Stimulated activated CD4-positive, alpha-beta T cell treated with anti-CD3 and anti-CD28 coated beads, Interleukin-15, amount 100 ng/mL, for 1 hour (primary cell): ENCODE measurements at places on chromosomes 1 and 21.

- DNase-seq: no peak
These were observed 25.3 kb downstream of the CEP104 start for GRCh38 chr1:3831689-3832088.

DNA sequence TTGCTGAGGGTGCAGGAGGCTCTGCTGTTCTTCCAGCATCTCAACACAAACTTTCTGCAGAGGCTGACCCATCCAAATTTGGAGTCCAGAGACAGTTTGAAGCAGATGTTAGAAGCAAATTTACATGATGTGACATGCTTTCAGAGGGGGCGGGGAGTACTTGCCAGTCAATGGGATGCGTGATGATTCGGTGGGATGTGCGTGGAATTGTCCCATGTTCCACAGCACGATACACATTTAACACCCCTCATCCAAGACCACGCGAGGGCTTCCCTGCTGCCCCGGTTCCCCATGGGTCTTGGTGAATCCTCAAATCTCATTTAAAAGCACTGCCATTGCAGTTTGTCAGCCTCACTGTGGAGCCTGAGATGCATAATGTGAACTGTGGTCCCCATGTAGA, 78.6 kb upstream of the TLR5 start:
- no peak for DNase-seq

DNA sequence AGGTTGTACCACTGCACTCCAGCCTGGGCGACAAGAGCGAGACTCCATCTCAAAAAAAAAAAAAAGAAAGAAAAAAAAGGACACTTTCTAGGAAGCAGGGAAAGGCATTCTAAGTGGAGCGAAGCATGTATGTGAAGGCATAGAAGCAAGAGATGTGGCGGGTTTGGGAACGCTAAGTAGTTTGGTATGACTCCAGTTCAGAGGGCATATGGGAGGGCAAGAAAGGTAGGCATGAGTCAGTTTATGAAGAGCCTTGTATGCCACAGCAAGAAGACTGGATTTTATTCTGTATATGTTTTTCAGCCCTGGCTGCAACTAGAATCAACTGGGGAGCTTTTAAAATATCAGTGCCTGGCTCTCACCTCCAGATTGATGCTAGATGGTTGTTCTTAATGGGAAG, 4.4 kb upstream of the ELOVL1 start:
- no peak for DNase-seq

- no peak for DNase-seq
These were observed 19.5 kb downstream of the USP25 start for GRCh38 chr21:15749082-15749860.

DNA sequence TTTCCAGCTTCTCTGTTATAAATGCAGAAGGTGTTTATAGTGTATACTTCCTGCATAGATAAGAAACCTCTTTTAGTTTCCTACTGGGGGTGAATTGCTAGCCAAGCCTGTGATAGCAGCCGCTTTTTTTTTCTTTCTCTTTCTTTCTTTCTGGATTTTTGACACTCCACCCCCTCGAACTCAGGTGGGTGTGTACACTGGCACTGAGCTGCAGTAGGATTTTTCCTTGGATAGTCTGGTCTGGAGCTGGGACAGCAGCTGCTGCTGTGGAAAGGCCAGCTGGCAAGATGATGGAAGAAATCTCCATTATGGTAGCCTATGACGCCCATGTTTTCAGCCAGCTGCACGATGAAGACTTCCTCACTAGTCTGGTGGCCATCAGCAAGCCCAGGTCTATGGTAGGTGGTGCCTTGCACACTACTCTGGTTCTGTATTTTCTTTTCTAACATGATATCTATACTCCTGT, 122.5 kb upstream of the CACYBP start:
- DNase-seq: no peak

GRCh38 chr1:61638296-61638695, 86.6 kb downstream of the TM2D1 start:
- DNase-seq: no peak

DNA sequence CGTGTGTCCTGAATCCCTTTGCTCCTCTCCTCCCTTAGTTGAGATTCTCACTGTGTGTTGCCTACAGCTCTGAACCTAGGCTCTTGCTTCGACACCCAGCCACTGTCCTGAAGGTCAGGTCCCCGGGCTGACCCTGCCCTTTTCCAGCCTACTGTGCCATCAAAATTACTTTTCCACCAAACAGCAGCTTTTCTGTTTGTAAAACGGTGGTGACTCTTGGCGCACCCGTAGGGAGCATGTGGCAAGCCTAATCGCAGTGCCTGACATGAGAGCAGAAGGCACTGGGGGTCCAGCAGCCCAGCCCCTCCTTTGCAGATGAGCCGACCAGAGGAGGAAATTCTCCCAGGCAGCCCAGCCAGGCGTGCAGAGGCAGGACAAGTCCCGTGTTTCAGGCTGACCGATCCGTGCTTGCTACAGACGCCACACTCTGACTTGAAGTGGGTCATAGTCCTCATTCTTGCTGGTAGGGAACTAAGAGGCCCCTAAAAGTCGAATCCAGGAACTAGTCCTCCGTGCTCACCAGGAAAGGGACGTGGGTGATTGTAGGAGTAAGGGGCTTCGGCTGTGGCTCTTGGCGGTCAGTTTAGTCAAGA, 6.8 kb downstream of the GPR137B start:
- DNase-seq: no peak

DNA sequence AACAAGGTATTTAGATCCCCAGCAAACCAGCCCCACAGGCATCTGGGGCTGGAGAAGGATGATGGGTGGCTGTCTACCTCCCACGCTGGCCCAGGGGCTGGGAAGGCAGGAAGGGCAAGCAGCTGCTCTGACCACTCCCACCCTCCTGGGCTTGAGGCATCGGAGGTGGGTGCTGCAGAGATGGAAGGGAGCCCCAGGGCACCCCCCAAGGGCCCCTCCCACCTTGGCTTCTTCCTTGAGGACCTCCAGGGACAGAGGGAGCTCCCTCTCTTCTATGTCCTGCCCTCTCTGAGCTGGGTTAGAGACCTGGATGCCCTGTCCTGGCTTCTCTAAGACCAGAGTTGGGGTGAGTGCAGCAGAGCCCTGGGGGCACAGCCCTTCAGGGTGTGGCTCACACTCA, 3.1 kb downstream of the CD52 start:
- no peak for DNase-seq

DNA sequence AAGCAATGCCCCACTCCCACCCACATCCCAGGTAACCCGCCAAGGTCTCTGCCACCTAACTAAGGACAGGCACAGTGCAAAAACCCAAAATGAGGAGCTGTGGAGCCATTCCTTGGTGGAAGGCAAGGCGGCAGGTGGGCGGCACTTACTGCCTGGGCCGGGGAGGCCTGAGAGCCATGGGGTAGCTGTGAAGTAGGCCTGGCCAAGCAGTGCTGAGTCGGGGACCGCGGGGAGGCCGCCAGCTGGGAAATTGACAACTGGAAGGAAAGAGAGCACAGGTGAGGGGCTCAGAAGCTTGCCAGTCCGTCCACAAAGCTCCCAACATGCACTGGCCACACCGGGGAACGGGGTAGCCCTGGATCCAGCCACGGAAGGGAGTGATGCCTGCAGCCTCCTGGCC, 85.3 kb downstream of the NPHP4 start:
- no peak for DNase-seq

DNA sequence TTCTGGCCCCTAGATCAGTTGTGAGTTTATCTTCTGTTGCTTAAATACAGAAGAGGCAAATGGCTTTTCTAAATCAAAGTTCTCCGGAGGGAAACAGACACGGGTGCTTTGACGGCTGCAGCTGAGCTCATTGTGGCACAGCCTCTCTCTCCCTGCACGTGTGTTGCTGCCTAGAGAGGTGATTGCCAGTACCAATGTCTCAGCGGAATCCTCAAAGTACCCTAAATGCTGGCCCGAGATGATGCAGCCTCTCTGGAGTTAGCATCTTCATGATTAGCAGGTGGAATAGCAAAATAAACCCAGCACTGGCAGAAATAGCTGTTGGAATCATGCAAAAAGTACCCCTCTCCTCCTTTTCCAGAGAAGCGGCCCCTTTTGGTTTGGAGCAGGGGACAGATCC, 192.2 kb downstream of the PRDM2 start:
- DNase-seq: no peak

GRCh38 chr1:59520194-59520593, 223.3 kb downstream of the FGGY start:
- DNase-seq: no peak

DNA sequence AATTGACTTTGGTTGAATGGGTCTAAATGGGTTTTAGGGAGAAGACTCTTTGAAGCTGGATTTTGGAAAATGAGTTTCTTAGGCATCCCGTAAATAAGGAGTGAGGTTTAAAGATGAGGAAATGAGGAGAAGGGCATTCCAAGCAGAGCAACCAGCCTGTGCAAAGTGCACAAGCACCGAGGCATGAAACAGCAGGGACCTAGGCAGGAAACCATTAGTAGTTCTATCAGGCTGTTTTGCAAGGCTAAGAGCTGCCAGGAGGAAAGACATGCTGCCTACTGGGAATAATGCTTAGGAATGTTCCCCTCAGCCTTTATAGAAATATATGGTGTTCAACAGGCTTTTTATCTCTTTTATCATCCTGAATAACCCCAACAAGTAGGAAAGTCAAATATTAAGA, 153.1 kb upstream of the FGGY start:
- DNase-seq: no peak

GRCh38 chr1:205232945-205233397, 5.2 kb downstream of the TMCC2 start:
- DNase-seq: no peak

- no peak for DNase-seq
These were observed 22.9 kb downstream of the BCAS2 start for GRCh38 chr1:114558544-114558943.

DNA sequence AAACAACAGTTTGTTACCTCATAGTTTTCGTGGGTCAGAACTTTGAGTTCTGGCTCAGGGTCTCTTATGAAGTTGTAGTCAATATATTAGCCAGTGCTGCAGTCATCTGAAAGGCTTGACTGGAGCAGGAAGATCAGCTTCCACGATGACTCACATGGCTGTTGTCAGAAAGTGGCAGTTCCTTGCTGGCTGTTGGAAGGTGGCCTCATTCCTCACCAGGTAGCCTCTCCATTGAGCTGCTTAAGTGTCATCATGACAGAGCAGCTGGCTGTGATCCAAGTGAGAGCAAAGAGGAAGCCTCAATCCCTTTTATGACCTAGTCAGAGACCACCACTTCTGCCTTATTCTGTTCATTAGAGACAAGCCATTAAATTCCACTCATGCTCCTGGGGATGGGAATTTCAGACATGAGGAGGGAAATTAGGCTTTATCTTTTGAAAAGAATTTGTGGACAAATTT, 5.6 kb downstream of the OSBPL9 start:
- DNase-seq: no peak

DNA sequence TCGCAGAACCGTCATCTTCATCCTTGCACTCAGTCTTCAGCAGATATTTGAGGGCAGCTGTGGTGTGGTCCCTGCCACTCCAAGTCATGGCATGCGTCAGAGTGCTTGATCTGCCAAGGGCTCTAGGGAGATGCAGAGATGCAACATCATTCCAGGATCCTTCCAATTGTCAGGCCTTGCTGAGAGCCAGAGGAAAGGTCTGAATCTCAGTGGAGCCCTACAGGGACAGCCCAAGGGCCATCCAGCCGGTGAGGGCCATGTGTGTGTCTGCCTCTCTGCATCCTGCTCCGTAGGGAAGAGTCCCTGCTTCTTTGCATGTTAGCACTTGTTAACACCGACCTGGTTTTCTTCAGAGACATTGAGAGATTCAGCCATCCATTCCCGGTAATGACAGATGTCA, 17.6 kb downstream of the MAPKAPK2 start:
- DNase-seq: no peak

DNA sequence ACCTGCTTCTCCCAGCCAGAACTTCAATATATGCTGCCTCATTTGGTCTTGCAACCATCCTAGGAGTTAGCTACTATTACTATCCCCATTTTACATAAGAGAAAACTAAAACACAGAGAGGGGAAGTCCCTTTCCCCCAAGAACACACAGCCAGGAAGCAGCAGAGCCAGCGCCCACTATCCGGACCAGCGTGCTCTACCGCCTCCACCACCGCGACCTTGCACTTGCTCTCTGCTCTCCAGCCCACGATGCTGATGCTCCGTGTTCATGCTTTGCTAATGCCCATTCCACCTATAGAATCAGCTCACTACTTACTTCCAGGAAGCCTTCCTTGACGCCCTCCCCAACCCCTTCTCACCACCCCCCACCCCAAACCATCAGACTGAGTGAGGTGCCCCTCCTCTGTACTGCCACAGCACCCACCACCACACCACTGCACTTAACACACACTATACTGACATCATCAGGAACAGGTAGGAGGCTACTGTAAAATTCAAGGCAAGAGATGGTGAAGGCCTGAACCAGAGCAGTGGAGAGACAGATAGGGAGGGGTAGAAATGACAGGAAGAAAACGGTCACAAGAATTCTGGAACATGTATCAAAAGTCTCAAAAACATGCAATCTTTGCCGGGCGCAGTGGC, 9.4 kb downstream of the TMEM53 start:
- peak; percentile 11 for DNase-seq

DNA sequence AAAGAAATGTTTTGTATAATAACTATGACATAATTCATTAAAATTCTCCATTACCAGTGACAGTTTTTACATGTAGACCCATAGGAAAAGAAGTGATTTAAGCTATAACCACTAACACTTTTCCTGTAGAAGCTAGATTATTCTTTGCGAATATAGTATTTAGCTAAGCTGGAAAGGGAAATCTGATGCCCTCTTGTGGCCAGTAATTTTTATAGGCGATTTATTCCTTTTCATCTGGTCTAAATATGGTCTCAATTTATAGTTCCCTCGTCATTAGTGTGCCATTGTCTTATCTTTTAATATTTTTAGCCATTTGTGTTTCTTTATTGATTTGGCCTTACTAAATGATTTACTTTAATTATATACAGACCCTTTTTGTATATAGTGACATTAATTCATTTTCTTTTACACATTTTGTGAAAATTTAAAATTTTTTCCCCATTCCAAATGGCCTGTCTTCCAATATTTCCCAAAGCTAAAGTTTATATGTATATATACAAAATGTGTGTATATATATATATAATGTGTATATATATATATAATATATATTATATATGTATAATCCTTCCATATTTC, 26.7 kb downstream of the BTG3 start:
- DNase-seq: no peak

- no peak for DNase-seq
These were observed 50.0 kb downstream of the BEND5 start for GRCh38 chr1:48726557-48727215.

DNA sequence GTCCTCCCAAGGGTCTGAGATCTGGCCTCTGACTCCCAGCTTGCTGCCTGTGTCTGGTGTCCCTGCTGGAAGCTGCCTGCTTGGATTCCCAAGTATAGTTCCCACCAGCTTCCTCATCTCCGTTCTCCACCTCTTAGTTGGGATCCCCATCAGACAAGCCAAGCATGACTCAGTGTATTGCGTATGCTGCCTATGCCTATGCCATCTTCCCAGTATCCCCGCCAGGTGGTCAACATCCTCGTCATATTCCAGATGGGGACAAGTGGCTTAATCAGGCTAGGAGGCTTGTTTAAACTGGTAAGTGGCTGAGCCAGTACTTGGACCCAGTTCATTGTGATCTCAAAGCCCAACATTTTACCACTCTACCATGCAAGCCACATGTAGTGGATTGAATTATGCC, 204.4 kb downstream of the GRIK3 start:
- DNase-seq: no peak

GRCh38 chr1:154453574-154454352, 48.3 kb upstream of the TDRD10 start:
- DNase-seq: no peak

GRCh38 chr1:27973771-27974416, 14.1 kb downstream of the XKR8 start:
- DNase-seq: no peak
